Stimulated activated CD4-positive, alpha-beta T cell treated with anti-CD3 and anti-CD28 coated beads, Interleukin-1b, Interleukin-23, amount 100 ng/mL, for 48 hours (primary cell): ENCODE measurements at places on chromosomes 13 and 19.

- no peak for DNase-seq
Observed at GRCh38 chr13:59445812-59446211, 717.9 kb downstream of the DIAPH3 start.

DNA sequence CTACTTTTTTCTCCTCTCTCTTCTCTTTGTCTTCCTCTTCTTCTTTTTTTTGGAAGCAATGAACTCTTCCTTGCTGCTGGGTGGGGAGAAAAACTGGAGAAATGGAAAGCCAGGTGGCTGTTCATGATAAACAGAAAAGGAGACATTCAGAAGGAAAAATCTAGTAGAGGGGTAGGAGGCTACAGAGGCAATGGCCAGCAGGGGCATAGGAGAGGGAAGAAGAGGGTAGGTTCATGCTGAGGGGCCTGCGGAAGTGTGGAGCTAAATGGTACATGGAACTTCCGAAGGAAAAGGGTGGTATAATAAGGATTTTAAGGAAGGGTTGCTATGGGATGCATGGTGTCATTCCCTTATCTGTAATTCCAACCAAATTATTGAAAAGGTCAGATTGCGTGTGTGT, 17.5 kb upstream of the HS6ST3 start:
- DNase-seq, result no peak

DNA sequence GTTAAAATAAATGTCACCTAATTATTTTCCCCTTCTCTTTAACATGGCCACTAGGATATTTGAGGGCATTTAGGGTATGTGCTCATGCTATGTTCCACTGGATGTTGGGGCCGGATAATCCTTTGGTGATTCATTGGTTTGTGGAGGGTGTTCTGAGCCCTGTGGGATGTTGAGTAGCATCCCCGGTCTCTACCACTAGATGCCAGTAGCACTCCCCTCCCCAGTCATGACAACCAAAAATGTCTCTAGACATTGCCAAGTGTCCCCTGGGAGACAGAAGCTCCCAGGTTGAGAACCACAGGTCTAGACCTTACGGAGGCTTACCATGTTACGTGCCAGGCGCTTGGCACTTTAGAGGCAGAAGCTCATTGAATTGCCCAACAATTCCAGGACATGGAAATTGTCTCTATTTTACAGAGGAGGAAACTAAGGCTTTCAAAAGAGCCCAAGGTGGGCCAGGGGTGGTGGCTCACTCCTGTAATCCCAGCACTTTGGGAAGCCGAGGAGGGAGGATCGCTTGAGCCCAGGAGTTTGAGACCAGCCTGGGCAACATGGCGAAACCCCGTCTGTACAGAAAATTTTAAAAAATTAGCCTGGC, 14.1 kb downstream of the SHANK1 start:
- peak; percentile 36 for DNase-seq

GRCh38 chr19:7418596-7418995, 69.9 kb downstream of the ARHGEF18 start:
- DNase-seq, result no peak

DNA sequence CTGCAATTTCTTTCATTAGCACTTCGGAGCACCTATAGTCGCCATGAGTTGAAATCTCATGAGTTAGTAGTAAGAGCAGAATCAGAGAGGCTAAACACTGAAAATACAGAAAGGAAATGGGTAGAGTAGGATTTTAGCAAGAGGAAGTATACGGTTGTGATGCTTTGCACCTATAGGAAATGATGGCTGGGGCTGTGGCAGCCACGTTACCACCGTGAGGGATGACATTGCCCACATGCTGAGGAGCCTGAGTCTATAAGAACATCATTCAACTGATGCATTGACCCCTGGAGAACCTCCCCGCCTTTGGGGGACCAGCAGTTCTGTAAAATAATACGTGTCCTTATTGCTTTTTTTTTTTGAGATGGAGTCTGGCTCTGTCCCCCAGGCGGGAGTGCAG, 20.4 kb downstream of the FAM187B start:
- no peak for DNase-seq

GRCh38 chr13:102392481-102393209, 9.2 kb downstream of the FGF14 start:
- peak; percentile 39 for DNase-seq

- DNase-seq, result no peak
Observed at GRCh38 chr19:33343301-33343700, 30.2 kb upstream of the CEBPG start.

DNA sequence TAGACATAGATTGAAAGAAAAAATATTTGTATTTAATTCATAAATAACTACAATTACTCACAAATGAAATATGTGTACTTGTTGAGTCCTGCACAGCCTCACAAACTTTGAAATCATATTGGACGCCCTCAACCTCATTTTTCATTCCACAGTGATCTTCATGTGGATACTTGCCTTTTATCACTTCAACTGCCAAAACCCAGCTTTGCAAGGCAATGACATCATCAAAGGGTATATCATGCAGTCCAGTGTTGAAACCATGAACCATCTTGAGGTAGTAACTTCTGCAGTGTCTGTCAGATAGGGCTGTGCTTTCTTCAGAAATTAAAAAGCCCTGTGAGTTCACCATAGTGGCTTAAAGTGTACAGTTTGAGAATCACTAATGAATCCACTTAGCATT, 82.2 kb downstream of the HS6ST3 start:
- no peak for DNase-seq

DNA sequence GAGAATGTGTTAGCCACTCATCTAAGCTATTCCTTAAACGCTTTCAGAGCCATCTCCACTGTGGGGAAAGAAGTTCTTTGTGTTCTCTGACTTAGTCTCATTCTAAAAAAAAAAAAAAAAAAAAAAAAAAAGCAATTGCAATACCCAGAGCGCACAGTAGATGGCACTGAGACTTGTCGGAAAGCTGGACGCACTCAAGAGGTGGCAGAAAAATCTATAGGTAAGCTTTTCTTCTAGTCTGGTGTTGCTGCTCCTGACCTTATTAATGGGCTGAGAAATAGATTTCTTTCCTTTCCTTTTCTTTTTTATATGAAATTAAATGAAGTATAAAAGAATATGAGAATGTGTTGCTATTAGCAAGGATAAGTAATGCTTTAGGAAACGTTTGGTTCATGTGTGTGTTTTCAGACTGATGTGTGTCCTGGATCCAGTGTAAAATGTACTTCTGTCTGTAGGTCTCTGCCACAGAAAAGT, 4.7 kb upstream of the GJB2 start:
- no peak for DNase-seq

- DNase-seq, result no peak
Observed at GRCh38 chr19:29548483-29549085, 22.8 kb downstream of the VSTM2B start.

- DNase-seq, result no peak
Observed at GRCh38 chr13:80463673-80464352, 122.9 kb upstream of the SPRY2 start.

- DNase-seq, result no peak
Observed at GRCh38 chr13:42883771-42884467, 102.5 kb downstream of the FAM216B start.

- DNase-seq, result no peak
Observed at GRCh38 chr19:1214299-1214861, 8.8 kb downstream of the STK11 start.

DNA sequence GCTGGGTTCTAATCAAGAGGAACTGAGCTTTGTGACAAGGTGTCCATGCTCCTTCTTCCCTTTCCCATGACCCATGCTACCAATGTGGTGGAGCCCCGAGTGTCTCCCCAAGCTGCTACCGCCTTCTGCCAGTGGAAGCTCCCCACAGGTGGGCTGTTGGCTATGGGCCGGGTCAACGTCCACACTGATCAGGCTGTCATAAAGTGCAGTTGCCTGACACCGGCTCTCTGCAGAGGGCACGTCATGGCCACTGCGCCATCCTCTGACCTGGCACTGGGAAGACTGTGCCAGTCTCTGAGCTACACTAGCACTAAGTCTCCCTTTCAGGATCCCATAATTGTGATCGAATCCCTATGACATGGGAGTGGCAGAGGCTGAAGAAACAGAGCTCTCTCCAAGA, 192.3 kb downstream of the USP12 start:
- no peak for DNase-seq

DNA sequence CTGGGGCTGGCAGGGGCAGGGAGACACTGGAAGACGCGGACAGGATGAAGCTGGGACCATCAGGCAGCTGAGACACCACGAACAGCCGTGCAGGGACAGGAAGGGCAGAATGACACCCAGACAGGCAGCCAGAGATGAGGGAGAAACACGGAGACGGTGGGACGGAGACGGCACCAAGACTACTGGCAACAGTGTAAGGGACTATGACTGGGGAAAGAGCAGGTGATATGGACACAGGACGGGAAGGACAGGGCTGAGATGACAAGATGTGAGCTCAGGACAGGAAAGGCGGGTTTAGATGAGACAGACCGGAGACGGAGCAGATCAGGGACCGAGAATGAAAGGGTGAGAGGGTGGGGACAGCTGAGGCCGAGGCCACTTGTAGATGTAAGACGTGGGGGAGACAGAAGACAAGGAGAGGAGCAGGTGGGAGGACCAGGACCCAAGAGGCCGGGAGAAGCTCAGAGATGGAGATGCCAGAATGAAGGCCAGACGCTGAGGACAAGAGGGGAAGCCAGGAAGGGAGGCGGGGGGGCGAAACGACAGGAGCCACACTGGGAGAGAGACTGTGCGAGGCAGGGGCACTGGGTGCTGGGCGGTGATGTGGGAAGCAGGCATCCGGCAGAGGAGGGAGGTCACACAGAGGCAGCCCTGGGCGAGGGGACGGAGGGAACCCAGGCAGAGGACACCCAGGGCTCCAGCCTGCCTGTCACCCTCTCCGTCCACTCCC, 17.5 kb upstream of the EHD2 start:
- no peak for DNase-seq

DNA sequence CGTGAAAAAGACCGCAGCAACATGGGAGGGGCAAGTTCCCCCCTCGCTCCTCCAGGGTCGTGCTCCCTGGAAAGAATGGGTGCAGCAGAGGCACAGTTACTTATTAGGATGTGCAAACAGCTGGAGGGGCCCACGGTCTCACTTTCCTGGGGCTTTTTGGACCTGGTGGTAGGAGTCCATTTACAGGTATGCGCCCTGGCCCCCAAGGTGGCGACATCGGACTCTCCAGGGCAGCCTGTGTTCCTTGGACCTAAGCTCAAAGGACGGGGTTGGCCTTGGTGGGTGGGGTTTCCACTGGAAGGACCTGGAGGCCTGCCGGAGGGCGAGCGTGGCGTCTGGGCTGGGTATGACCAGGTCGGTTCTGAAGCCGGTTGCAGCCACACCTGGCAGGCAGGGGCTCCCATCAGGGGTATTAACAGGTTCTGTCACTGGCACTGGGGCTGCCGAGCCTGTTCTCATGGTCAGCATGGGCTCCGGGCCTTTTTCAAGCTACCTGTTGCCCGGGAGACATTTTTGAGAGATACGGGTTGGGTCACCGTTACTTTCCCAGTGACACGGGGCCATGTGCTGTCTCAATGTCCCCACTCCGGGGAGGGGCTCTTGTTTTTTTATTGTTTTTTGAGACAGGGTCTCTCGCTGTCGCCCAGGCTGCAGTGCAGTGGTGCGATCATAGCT, 5.9 kb downstream of the ZFR2 start:
- no peak for DNase-seq

GRCh38 chr13:75621147-75621546, 15.0 kb upstream of the LMO7 start:
- DNase-seq, result no peak

- DNase-seq, result no peak
Observed at GRCh38 chr19:4362101-4362828, 18.9 kb downstream of the MPND start.

DNA sequence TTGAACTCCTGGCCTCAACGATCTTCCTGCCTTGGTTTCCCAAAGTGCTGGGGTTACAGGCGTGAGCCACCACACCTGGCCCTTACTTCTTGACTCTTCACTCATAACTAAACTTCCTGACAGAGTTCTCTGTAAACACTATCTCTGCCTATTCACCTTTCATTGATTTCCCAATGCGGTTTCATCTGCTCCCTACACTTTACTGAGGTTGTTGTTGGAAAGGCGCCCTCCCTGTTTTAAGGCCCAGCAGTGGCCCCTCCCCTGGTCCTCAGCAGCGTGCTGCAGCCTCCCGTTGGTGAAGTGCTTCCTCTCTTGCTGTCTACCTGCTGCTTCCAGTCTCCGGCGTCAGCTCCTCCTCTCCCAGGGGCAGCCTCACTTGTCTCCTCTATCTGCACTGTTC, 26.7 kb upstream of the CEBPA start:
- no peak for DNase-seq

GRCh38 chr13:46748300-46748699, 48.7 kb downstream of the ESD start:
- DNase-seq, result no peak

- DNase-seq, result no peak
Observed at GRCh38 chr19:58261600-58261967, 17.2 kb upstream of the ZNF8 start.

GRCh38 chr13:74273581-74273980, 139.4 kb upstream of the KLF12 start:
- no peak for DNase-seq

- DNase-seq, result no peak
Observed at GRCh38 chr19:44566984-44567383, 37.5 kb upstream of the CEACAM20 start.

DNA sequence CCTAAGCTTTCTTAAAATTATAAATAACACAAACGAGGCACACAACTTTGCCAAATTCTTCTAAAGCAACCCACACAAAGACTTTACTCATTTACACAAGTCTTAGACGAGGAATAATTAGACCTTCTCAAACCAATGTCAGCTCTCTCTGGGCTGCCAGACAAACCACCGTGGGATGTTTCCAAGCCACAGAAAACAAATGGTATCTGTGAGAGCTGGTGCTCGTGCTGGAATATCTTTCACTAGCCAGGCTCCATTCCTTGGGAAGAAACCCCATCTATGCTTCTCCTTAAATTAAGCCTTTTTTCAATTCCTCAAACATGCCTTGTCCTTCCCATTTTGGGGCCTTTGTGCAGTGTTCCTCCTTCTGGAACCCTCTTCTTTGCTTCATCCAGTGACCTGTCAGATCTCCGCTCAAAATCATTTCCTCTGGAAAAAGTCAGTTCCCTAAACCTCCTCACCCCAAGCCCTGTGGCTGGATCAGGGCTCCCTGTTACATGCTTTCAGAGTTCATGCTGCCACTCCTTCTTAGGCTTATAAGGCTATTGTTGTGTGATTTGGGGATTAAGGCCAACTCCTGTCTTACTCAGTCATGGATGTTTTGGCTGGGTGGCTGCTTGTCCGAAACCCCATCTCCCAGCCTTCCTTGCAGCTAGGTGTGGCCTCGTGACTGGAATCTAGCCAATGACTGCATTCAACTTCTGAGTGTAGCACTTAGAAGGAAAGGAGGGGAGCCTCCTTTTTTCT, 64.2 kb upstream of the GTF2F2 start:
- DNase-seq, result peak; percentile 5

- peak; percentile 61 for DNase-seq
Observed at GRCh38 chr19:39052243-39052746, 19.9 kb upstream of the FBXO27 start.

GRCh38 chr19:34128558-34129250, 43.6 kb upstream of the LSM14A start:
- no peak for DNase-seq

- no peak for DNase-seq
Observed at GRCh38 chr13:70432276-70432805, 324.1 kb upstream of the KLHL1 start.
